ENCODE measurements at places on chromosomes 12 and 14.

DNA sequence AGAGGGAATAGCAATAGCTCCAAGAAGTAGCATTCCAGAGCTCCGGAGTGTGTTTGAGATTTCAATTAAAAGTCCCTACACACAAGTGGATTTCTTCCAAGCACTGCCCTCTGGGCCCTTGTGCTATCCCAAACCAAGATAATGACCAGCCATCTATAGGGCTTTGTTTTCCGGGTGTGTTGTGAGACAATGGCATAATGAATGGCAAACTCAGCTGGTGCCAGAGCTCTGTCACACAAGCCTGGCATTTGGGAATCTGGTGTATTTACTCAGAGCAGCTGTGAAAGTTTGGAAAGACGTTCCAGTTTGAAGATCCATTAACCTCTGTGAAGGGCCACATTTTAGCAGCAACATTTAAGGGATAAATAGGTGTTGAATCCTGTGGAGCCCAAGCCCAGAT lies 61.2 kb upstream of the TMTC2 start:
- no peak for DNase-seq

- DNase-seq = no peak
Observed at GRCh38 chr12:111031916-111032590, 111.7 kb upstream of the MYL2 start.

- DNase-seq = no peak
Observed at GRCh38 chr14:38120109-38120508, 87.6 kb upstream of the SSTR1 start.

DNA sequence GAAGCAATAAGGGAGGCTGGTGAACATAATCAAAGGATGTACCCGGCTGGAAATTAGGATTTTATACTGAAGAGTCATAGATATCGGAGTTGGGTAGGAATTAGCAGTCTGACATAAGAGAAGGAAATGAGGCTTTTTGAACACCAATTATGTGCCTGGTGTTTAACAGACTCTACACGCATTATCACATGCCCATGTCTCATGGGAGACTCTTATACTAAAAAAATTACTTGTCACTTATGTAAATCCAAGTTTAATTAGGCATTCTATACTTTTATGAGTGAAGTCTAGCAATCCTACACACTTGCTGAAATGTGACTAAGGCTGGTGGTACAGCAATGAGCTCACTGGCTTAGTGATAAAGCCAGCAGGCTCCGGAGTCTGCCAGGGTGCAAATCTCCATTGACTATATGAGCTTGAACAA lies 93.5 kb downstream of the NUAK1 start:
- no peak for DNase-seq

DNA sequence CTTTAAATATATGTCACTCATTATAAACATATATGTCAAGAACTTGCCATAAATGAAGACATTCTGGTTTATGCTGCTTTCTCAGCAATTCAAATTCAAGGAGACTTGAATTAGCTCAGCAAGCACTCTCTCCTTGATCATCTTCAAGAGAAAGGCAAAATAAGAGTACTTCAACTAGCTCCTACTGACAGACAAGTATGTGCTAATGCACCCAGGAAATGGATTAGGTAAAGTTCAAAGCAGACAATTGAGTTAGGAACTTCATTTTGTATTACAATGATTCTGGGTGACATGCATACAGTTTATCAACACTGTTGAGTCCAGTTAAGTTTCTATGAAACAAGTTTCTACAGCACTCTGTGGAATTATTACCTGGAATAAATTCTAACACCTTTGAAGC lies 455.9 kb upstream of the USP15 start:
- no peak for DNase-seq

DNA sequence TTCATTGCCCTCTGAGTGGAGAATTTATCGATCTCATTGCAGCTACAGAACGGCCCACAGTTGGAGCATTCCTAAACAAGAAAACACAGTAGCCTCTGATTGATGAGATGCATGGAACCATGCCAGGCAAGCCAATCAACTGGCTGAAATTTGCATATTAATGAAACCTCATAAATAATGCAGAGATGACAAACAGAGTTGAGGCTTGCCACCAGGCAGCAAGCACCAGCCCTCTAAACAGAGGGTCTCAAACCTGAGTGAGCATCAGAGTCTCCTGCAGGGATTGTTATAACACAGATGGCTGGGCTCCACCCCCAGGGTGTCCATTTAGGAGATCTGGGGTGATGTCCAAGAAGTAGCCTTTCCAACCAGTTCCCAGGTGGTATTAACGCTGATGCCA lies 60.9 kb upstream of the CMKLR1 start:
- no peak for DNase-seq

DNA sequence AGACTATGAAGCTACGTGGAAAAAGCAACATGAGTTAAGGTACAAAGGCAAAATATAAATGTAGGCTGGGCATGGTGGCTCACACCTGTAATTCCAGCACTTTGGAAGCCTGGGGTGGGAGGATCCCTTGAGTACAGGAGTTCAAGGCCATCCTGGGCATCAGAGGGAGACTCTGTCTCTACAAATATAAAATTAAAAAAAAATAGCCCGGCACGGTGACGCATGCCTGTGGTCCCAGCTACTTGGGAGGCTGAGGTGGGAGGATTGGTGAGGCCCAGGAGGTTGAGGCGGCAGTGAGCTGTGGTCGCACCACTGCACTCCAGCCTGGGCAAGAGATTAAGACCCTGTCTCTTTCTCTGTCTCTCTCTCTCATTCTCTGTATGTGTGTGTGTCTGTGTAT lies 4.0 kb upstream of the VPS37B start:
- no peak for DNase-seq

DNA sequence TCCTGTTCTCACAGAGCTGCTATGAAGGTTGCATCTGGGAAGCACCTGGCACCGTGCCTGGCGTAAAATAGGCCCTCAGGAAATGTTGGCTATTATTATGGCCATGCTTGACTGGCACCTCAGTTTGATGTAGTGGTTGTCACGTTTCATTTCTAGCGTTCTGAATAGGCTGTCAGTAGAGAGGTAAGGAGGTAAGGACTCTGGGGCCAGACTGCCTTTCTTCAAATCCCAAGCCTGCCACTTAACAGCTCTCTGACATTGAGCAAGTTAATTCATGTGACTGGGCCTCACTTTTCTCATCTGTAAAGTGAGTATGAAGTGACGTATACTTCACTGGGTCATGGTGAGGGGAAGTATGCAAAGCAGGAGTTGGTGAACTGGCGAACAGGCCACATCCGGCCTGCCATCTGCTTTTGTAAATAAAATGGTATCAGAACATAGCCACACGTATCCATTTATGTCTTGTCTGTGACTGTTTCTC lies 196.2 kb downstream of the CACNA1C start:
- DNase-seq = no peak

DNA sequence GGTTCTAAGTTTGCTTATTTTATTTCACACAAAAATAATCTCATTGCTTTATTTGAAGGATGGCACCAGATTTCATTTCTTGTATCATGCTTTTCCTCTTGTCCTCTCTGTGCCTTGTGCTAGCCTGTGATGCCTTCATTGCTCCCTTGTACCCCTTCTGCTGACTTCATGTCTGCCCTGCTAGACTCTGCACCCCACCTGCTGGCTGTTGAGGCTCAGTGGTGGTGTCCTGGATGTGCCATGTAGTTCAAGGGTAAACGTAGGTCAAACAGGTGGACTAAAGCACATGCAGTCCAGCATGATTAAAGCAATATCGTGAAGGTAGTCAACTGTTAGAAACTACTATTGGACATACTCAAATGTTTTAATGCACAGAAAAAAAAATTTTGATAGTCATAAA lies 21.6 kb downstream of the MRPS35 start:
- DNase-seq = no peak

GRCh38 chr12:126061777-126062176 lies 996.5 kb downstream of the AACS start:
- DNase-seq = no peak

DNA sequence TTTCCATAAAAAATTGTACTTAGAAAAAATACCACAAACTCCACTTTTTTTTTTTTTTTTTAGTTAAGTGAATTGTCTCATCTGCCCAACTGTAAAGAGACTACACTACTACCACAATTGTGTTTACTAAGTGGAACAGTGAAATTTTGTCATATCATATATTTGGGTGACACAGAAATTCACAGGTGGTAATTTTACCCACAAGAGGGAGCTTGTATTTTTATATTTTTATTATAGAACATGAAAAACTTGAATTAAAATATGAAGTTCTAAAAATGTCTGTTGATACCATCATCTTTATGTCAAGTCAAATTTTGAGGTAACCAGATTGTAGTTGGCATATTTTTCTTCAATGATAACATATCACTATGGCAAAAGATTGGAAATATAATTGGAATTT lies 329.4 kb upstream of the SOX5 start:
- DNase-seq = no peak

DNA sequence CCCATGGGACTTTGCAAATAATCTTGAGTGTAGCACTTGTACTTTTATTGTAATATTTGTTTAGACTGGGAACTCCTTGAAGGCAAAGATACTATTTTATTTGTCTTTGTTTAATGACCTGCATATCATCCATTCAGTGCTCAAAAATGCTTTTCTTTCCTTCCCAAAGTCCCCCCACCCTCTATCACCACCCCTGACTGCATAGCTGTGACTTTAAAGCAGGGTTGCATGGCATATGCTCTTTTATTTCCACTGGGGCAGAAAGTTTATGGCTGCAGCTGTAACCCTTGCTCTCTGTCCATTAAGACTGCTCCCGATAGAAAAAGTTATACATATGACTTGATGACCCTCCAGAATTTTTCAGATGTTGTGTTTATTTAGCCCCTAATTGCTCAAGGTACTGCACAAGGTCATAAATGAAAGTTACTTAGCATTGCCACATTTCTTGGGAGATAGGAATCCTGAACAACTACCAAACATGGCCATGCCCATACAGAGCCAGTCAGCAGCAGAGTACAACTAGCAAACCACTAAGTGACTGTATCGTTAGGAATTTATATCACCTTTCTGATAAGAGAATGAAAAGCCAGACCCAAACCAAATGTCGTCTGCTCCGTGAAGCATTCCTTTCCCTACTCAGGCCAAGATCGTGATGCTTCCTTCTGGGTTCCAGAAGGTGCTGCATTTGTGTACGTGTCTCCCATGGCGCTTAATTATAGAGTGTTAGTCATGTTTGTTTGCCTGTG lies 114.3 kb downstream of the DIP2B start:
- no peak for DNase-seq

DNA sequence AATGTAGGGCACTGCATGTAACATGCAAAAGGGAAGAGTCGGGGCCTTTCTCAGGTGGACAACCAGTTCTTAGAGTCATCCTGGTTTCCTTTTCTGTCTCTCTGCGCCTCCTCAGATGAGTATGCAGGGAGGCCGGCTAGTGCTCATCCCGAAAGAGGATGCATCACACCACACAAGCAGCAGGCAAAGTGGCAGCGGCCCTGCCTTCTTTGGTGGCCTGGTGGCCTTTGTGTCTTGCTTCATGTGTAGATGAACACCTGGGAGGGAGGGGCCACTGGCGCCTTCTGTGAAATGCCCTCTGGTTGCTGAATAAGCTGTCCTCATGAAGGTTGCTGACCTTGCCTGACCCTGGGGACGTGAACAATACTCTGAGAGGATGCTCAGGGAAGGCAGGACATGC lies 18.0 kb downstream of the SLC24A4 start:
- DNase-seq = no peak

DNA sequence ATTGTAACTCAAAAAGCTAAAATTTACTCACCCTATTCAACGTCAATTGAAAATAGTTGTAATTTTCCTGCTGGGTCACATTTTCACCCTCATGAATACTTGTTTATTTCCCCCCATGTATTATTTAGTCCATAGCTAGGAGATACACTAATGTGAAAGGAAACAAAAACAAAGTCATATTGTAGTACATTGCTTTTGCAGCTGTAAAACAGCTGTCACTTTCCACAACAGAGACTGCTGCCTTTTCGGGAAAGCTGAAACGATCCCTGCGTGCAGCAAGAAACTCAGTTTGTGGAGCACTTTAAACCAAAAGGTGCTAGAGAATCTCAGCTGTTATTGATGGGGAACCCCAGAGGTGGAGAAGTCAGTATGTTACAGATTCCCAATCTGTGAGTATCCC lies 4.3 kb downstream of the RACGAP1 start:
- DNase-seq = no peak

GRCh38 chr12:25052914-25053211 lies 104.0 kb upstream of the BCAT1 start:
- no peak for DNase-seq

GRCh38 chr12:103542078-103542477 lies 45.0 kb upstream of the STAB2 start:
- DNase-seq = no peak

GRCh38 chr12:118034429-118035189 lies 18.1 kb downstream of the RFC5 start:
- no peak for DNase-seq

- no peak for DNase-seq
Observed at GRCh38 chr14:25833341-25834126, 764.3 kb downstream of the NOVA1 start.

All from activated T-cell treated with anti-CD3 and anti-CD28 coated beads for 1 hour (primary cell).